ENCODE measurements at places on chromosomes 13 and 19.

- DNase-seq: peak; percentile 41
These were observed 49.0 kb upstream of the ZNF780A start for GRCh38 chr19:40139533-40140287.

- peak; percentile 2 for DNase-seq
These were observed 607.6 kb downstream of the FGF9 start for GRCh38 chr13:22278336-22278929.

GRCh38 chr13:101989798-101990350, 412.0 kb downstream of the FGF14 start:
- DNase-seq: no peak

GRCh38 chr13:50116430-50116973, 101.3 kb downstream of the KCNRG start:
- no peak for DNase-seq

DNA sequence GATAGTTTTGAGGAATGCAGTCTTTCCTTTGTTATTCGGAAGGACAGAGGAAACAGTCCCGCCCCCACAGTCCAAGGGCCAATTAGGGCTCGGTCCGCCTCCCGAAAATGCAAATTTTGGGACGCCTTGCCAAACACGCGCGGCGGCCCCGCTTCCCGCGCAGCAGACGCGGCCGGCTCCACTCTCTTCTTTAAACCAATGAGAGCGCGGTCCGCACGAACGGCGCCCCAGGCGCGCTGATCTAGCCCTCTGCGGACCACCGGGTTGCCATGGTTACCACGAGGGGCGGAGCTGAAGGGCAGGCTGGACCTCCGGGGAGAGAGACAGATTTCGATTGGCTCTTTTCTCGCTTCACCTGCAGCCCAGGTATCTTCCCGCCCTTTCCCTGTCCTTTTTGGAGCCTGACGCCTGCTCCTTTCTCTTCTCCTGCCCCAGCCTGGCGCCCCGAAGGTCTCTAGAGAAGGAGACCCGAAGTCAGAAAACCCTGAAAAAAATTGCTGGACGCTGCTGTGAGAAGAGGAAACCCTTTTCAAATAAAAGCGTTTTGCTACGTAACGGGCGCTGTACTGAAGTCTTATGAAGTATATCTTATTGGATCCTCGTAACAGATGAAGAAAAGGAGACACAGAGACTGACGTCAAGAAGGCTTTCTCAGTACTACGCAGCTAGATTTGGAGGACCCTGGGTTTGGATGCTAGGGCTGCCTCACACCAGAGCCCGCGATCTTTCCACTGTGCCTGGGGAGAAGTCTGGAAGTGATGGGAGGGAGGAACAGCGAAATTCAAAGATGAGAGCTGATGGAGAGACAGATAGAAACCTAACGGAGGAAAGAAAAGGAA, 2.0 kb downstream of the PTH2 start:
- DNase-seq: peak; percentile 86

DNA sequence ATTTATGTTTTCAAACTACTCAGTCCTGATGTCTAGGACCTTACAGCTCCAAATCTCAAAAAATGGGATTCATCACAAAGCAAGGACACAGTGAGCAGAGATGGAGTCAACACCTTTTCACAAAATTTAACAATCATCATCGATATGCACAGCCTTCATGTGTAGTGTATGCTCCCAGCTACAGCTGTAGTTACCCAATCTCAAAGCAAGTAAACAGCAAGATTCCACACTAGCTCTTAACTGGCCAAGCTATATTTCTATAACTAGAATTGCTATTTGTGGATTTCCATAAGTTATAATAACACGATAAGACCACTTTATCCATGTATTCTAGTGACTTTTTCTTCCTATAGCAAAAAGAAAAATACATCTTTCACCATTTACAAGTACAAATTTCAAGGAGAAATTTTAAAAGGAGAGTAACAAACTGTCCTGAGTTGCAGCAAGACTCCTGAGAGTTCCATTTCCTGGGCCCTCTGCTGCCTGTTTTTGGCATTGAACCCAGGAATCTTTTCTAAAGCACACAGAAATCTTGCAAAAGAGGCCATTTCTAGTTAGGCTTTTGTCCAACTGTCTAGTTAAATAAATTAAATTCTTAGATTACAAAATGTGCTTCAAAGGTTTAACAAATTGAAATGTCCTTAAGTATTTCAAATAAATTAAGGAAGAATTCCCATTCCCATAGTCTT, 460.6 kb downstream of the FGF14 start:
- DNase-seq: no peak

DNA sequence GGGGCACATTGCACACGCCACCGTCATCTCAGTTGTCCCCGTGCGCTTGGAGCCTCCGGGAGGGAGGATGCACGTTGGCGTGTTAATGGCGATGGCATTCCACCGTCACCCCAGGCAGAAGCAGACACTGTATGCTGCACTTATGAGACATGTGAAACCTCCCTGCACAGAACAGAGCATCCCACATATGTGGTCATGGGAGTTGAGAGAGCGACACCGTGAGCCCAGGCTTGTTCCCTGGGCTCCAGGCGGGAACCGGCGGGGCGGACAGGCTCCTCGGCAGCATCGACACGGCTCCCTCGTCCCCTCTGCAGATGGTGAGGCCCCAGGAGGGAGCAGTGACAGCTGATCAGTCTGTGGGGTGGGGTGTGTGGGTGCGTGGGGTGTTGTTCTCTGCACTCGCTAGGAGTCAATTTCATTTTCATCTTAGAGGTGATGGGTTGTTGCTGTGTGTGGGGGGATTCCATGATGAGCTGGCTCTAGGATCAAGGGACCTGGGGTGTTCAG, 40.4 kb downstream of the CRTC1 start:
- no peak for DNase-seq

- DNase-seq: no peak
These were observed 338.0 kb downstream of the TEX29 start for GRCh38 chr13:111658145-111659100.

GRCh38 chr13:19153782-19154450, 27.7 kb downstream of the TUBA3C start:
- DNase-seq: no peak

DNA sequence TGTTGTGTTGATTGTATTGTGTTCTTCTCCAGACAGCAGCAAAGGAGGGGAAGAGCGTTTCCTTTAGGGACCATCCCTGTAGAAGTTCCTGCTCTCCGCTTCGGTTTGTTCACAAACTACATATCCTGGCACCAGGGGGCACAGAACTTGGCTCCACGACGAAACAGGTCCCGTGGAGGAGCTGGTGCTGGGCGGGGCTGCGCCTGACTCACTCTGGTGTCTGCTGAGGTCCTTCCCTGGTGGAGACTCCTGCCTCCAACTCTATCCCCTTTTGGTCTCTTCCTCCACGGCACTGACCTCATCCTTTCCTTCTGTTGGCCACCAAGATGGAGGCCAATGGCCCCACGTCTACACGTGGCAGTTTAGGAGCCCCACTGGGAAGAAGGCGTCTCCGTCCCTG, 14.7 kb downstream of the TMPRSS9 start:
- no peak for DNase-seq

GRCh38 chr13:60244381-60244780, 80.7 kb upstream of the DIAPH3 start:
- DNase-seq: no peak

GRCh38 chr13:80642641-80643040, 301.7 kb upstream of the SPRY2 start:
- no peak for DNase-seq

DNA sequence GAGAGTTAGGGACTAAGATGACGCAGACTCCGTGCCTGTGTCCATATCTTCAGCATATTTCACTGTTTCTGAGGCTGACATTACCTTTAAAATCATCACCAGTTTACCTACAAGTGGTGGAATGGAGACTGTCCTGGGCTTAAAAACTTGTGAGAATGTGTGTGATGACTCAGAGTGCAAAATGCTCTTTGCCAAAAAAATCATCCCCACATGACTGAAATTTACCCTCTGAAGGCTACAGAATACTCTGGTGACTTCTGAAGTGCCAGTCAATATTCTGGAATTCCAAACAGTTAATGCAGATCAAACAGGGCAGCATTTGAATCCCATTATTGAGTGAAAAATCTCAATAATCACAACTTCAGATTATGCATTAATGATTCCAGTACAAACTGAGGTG, 901.4 kb downstream of the EFNB2 start:
- no peak for DNase-seq

DNA sequence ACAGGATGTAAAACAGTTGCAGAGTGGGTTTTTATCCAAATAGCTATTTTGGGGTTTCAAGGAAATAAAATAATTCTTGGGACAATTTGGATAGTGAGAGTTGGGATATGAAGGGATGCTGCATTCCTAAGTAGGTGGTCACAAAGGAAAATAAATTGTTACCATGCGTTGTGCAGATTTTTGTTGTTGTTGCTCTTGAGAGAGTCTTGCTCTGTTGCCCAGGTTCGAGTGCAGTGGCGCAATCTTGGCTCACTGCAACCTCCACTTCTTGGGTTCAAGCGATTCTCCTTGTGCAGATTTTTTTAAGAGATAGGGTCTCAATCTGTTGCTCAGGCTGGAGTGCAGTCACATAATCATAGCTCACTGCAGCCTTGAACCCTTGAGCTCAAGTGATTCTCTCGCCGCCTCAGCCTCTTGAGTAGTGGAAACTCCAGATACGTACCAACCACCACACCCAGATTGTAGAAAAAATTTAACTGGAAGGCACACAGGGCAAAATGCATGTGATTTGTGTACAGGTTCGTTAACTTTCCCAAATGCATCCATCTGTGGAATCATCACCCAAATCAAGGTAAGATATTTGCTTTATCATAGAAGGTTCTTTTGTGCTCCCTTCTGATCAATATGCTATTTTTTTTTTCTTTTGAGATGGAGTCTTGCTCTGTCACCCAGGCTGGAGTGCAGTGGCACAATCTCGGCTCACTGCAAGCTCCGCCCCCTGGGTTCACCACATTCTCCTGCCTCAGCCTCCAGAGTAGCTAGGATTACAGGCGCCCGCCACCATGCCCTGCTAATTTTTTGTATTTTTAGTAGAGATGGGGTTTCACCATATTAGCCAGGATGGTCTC, 16.0 kb downstream of the SLC1A5 start:
- DNase-seq: no peak

- no peak for DNase-seq
These were observed 30.2 kb downstream of the TMED1 start for GRCh38 chr19:10805758-10806247.

GRCh38 chr13:69324090-69324886, 783.3 kb upstream of the ATXN8OS start:
- DNase-seq: no peak

DNA sequence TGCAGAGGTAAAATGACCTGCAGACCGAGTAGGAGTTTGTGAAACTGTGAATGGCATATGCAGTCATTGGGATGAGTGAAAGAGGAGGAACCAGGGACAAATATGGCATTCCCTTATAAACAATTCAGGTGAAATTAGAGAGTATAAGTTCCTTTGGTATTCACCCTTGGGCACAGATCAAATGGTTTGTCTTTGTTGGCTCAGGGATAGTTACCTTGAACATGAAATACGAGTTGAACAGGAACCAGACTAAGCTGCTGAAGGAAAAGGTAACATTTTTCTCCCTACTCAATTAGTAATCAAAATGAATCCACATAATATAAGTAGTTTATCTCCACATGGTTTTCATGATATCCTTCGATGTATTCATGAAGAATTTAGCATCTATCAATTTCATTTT, 50.5 kb downstream of the SLITRK1 start:
- DNase-seq: no peak

DNA sequence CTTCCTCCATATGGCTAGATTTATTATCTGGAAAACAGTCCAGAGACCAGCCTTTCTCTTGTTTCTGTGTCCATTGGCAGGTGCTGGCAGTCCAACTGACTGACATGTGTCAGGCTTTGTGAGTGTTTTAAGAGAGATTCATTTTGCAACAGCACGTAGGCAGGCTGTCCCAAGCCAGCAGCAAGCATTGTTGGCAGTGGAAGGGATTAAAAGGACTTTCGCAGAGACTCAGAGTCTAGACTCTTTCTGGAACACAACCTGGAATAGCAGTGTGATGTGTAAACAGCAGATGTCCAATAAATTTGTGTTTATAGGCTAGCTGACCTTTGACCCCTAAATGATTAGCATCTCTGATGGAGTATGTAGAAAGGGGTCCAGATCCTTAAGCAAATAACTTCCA, 222.2 kb upstream of the SERP2 start:
- DNase-seq: no peak

- DNase-seq: no peak
These were observed 19.4 kb downstream of the PLVAP start for GRCh38 chr19:17357724-17358123.

GRCh38 chr19:5588906-5589676, 21.3 kb upstream of the TINCR start:
- no peak for DNase-seq

Data from RWPE1 (cell line).